IMR-90 (cell line): ENCODE measurements at places on chromosomes 7 and 10.
A peak's percentile ranks its signal among the peaks of the same experiment; 100 is the strongest.

DNA sequence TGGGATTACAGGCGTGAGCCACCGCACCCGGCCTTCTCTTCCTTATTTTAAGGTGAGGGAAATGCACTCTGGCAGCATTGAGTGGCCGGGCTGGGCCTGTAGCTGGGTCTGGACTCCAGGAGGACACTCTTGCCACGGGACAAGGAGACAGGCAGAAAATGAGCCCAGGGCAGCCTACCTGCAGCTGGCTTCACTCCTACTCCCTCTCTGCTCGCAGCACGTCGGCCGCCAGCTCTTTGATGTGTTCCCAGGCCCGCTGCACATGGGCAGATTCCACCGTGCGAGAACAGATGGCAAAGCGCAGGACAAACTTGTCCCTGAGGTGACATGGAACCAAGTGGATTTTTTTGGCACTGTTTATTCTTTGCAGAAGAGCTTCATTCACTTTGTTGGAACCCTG lies 12.9 kb upstream of the FIGNL1 start:
- no peaks in the 10 kb centered on the region for H3K36me3 ChIP-seq
- peaks cover 12% of the 10 kb centered on the region for H3K27me3 ChIP-seq
- DNase-seq = no peak
- no peaks in the 10 kb centered on the region for H3K4me1 ChIP-seq
- no peak overlapping the region for H3K27ac ChIP-seq

DNA sequence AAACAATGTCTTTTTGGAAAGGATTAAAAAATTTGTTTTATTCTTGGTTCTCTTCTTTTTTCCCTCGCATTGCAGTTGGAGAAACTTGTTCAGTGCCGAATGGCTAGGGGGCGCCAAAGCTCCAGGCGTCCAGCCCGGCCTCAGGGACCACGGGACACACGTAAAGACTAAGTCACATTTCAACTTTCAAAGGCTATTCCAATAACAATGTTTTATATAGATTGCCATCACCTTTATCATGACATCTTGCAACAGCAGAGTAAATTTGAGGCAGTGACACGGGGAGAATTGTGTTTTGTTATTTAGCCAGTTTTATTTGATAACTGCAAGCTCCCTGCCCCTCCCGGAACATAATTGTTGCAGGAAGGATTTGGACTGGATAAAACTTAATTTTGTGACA lies 2.2 kb upstream of the IGFBP3 start:
- H3K36me3 ChIP-seq = no peaks in the 10 kb centered on the region
- H3K4me1 ChIP-seq = peaks cover 14% of the 10 kb centered on the region
- no peaks in the 10 kb centered on the region for H3K27me3 ChIP-seq
- H3K27ac ChIP-seq = no peak overlapping the region
- DNase-seq = peak; percentile 72

GRCh38 chr7:158282461-158283001 lies 305.1 kb downstream of the PTPRN2 start:
- no peak overlapping the region for H3K27ac ChIP-seq
- H3K4me1 ChIP-seq = no peaks in the 10 kb centered on the region
- no peaks in the 10 kb centered on the region for H3K27me3 ChIP-seq
- H3K36me3 ChIP-seq = no peaks in the 10 kb centered on the region
- DNase-seq = no peak
- no peak overlapping the region for H3K4me3 ChIP-seq

DNA sequence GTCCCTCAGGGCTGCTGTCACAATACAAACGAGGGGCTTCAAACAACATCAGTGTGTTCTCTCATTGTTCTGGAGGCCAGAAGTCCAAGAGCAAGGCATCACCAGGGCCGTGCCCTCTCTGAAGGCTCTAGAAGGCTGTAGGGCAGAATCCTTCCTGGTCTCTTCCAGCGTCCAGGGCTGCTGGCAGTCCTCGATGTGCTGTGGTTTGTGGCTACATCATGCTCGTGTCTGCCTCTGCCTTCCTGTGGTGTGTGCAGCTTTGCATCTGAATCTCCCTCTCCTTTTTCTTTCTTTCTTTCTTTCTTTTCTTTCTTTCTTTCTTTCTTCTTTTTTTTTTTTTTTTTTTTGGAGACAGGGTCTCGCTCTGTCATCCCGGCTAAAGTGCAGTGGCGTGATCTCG lies 103.5 kb downstream of the INSYN2A start:
- H3K4me3 ChIP-seq = no peak overlapping the region
- peaks cover 37% of the 10 kb centered on the region for H3K36me3 ChIP-seq
- peaks cover 4% of the 10 kb centered on the region; the same call in 1 of the 2 replicates for H3K4me1 ChIP-seq
- H3K27me3 ChIP-seq = no peaks in the 10 kb centered on the region

GRCh38 chr7:205115-206010 lies 13.0 kb downstream of the FAM20C start:
- no peak overlapping the region for H3K4me3 ChIP-seq
- peaks cover 79% of the 10 kb centered on the region for H3K36me3 ChIP-seq
- H3K27ac ChIP-seq = no peak overlapping the region
